CD14-positive monocyte (primary cell): ENCODE measurements at places on chromosomes 7 and 10.
A peak's percentile ranks its signal among the peaks of the same experiment; 100 is the strongest.

- DNase-seq = peak; percentile 66
Measured at GRCh38 chr10:75430000-75430763, 1.2 kb upstream of the LRMDA start.

- DNase-seq = no peak
Measured at GRCh38 chr10:71204746-71205145, 7.6 kb upstream of the UNC5B start.

DNA sequence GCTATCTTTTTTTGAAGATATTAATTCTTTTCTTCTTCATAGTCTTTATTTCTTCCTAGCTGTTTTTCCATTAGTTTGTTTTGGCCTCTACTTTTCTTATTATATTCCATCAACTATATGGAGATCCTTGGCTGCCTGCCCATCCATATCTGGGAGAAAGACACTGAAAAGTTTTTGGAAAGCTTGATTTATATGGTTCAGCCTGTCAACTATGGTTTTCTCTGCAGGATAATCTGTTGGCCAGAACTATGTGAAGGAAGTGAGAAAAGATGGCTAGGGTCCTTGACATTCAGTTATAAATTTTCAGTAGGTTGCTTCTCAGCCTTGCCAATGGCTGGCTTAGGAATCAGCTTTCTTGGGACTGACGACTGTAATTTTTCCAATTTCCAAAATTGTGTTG is 10.0 kb upstream of the CDK14 start:
- no peak for DNase-seq

- no peak for DNase-seq
Measured at GRCh38 chr7:150831851-150832250, 20.5 kb upstream of the AOC1 start.

- no peak for DNase-seq
Measured at GRCh38 chr7:99308461-99309074, 17.1 kb upstream of the ARPC1A start.

GRCh38 chr7:15407910-15408309 is 153.9 kb downstream of the AGMO start:
- no peak for DNase-seq

GRCh38 chr10:34292675-34293074 is 522.4 kb downstream of the PARD3 start:
- no peak for DNase-seq

DNA sequence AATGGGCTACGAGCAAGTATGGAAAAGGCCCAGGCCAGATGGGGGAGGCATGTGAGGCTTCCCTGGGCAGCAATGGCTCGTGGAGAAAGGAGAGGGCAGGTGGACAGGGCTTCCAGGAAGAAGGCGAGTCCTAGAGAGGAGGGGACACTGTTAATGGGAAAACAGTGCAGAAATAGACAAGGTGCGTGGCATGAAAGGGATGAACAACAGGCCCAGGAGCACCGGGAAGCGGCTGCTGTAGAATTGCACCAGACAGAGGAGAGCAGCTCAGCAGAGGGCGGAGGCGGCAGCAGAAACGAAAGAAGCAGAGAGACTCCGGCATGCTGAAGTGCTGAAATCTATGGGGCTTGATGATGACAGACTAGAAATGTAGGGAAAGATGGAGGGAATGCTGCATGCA is 102.1 kb downstream of the PIP4K2A start:
- DNase-seq = no peak

DNA sequence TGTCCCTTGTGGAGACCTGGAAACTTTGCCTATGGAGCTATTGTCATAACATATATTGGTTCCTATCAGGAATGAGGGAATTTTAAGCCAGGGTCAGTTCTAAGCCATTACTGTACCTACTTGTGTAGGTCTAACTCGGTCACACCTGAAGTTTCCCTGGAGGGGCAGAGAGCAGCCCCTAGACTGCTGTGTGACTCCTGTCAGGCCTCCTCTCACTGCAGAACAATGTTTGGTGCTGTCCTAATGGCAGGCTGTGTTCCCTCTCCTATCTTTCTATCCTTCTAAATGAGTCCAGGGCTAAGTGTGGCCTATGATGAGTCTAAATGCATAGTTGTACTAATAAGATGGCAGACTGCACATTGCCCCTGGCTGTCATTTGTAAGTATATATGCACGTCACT is 14.2 kb downstream of the MBL2 start:
- no peak for DNase-seq

DNA sequence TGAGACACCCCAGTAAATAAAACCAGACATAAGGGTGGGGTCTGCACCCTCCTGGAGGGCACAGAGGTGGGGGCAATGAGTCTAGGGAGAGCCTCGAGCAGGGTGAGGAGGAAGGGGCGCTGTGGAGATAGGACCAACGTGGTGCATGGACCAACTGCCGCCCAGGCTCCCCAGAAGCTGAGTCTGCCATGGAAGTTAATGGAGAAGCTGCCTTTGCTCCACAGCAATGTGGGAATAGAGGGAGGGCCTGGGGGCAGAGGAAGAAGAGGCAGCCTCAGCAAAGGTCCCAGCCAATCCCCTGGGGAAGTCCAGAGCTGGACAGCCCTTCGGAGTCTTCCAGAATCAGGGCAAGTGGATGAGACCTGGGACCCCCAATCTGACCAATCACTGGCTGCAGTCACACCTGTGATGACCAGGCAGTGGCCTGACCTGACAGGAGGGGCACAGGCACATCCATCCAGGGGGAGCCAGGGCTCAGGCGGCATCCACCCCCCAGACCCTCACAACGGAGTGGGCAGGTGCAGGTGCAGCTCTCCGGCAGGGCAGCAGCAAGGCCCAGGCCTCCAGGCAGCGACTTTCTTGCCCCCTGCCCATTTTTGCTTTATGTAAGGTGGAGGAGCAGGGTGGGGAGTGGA is 242.2 kb upstream of the PPP2R2D start:
- no peak for DNase-seq

DNA sequence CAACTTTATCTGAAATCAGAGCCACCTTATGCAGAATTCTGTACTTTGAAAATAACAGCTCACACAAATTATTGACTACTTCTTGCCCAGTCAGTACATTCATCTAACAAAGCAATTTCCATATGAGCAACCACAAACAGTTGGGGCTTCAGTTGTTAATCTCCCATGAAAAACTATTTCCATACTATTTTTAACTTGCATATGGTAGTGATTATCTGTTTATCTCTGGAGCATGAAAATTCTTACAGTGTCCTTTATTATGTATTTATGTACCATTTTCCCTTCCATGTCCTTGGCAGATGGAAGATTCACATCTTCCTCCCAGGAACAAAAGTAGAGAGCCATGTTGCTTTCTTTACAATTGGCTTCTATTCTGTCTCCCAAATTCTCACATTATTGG is 285.7 kb downstream of the CRPPA start:
- DNase-seq = no peak

DNA sequence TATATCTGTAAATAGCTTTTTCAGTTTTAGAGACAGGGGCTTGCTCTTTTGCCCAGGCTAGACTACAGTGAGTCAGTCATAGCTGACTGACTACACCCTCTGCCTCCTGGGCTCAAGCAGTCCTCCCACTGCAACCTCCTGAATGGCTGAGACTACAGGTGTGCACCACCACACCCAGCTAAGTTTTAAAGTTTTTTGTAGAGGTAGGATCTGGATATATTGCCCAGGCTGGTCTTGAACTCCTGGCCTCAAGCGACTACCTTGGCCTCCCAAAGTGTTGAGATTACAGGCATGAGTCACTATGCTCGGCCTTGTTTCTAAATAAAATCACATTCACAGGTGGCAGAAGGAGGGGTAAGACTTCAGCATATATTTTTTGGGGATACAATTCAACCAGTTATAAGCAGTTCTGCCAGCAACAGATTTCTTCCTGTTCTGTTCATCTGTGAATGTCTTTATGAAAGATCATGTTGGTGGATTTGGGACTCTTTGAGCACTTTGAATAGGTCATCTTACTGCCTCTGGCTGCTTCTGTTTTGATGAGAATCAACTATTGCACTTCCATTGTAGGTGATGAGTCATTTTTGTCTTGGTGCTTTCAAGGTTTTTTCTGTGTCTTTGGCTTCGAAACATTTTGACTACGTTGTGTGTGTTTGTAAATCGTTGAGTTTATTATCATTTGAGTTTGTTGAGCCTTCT is 15.7 kb downstream of the RBM33 start:
- peak; percentile 25 for DNase-seq

DNA sequence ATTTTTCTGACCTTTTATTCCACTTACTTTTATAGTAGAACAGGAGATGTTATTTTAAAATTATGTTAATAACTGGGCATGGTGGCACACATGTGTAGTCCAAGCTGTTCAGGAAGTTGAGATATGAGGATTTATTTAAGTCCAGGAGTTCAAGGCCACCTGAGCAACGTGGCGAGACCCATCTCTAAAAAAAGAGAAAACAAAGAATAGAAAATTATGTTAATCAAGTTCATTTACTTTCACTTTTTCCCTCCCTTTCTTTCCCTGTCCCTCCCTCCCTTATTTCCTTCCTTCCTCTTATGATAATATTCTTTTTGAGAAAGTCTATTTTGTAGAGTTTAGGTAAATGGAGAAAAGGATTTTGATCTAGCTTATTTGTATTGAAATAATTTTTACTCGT is 48.9 kb upstream of the HELLS start:
- no peak for DNase-seq

GRCh38 chr10:110883924-110884323 is 12.2 kb downstream of the PDCD4 start:
- DNase-seq = no peak

GRCh38 chr7:138097064-138097741 is 20.9 kb downstream of the AKR1D1 start:
- DNase-seq = peak; percentile 5

- no peak for DNase-seq
Measured at GRCh38 chr7:34487391-34488115, 170.5 kb upstream of the NPSR1 start.

- peak; percentile 60 for DNase-seq
Measured at GRCh38 chr10:108410236-108410635, 1245.7 kb upstream of the SORCS1 start.

DNA sequence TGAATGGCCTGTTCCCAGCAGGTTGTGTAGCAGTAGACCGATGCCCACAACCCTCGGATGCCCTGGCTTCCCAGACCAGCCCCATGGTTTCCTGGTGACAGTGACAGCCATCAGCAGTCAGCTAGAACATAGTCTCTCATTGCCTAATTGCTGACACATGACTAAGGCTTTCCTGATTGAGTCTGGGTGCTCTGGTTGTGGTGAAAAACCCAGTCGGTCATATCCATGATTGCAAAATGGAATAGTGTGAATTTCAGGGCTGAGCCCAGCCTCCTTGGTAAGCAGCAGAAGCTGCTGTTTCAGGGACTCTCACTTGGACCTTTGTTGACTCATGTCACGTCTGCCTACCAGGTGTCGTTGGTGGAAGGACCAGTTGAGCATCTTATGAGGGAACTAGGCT is 36.6 kb downstream of the POR start:
- peak; percentile 98 for DNase-seq

DNA sequence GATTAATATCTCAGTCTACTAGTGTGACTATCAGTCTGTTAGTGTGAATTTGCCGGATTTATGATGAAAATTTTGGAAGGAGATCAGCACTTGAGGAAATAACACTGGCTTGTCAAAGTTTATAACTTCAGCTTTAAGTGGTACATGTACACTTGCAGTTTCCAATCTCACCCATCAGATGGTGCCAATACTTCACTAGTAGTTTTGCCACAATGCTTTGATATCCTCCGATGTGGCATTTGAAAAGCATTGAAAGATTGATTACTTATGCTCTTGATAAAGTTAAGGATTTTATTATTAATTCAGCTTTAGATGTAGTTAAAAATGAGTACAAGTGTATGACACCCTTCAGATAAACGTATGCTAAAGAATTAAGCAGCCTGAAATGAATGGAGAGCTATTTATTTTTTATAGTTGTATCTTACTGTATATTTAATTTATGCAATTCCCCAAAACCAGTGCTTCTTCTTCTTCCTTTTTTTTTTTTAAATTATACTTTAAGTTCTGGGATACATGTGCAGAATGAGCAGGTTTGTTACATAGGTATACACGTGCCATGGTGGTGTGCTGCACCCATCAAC is 98.2 kb downstream of the ANLN start:
- peak; percentile 38 for DNase-seq

GRCh38 chr10:85570871-85571270 is 795.7 kb downstream of the GRID1 start:
- DNase-seq = no peak

- no peak for DNase-seq
Measured at GRCh38 chr10:132001238-132001972, 19.7 kb upstream of the BNIP3 start.

DNA sequence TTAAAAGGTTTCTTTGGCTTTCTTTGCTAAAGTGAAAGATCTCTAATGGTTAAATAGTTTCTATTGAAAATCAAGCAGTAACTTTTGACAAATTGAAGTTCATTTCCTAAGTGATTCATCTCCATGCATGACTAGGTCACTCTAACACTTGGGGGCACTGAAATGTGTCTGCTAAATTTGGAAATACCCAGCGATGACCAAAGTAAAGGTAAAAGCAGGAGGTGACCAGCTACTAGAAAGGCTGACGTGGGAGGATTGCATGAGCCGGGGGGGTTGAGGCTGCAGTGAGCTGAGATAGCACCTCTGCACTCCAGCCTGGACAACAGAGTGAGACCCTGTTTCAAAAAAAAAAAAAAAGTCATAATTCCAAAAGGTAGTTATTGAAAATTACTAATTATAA is 111.8 kb upstream of the GPR141 start:
- no peak for DNase-seq

GRCh38 chr7:35257251-35258124 is 3.6 kb upstream of the TBX20 start:
- DNase-seq = no peak
